ENCODE measurements at places on chromosomes 6 and 20.

GRCh38 chr6:3355358-3356055, 96.8 kb downstream of the PSMG4 start:
- DNase-seq, result peak; percentile 24

DNA sequence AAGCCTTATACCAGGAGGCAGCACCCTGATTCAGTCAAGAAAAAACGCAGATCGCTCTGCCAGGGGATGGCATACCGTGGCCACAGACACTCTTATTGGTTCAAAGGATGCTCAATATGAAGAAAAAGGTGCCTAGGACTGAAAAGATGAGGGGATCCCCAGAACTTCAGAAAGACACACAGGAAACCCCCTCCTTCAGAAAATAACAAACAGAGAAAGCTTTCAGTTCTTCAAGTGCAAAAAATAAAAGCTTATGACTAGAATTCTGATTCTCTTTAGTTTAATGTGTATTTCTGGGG, 17.7 kb upstream of the MYB start:
- DNase-seq, result no peak

DNA sequence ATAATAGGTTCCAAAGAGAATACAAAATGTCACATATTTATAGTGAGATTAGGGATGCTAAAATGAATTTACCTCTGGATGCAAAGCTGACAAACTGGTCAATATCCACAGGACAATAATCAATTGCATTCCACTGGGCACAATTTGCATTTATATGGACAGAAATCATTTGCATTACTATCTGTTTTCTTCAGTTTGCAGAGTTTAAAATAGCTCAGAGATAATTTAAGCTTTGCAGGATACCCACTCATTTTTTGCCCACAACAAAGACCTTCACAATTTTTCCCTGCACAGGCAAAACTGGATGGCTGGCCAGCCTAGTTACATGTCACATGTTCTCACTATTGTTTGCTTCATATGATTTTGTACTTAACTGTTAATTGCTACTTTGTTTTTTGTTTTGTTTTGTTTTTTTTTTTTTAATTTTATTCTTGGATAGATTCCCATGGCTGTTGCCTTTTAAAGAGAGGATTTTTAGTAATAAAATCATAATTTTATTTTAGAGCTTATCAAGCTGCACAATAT, 483.5 kb downstream of the UTRN start:
- DNase-seq, result no peak

GRCh38 chr6:119653329-119653728, 303.8 kb upstream of the MAN1A1 start:
- DNase-seq, result no peak

GRCh38 chr6:144248476-144249301, 36.4 kb upstream of the UTRN start:
- no peak for DNase-seq

GRCh38 chr6:4041480-4041879, 37.5 kb downstream of the FAM217A start:
- DNase-seq, result no peak

DNA sequence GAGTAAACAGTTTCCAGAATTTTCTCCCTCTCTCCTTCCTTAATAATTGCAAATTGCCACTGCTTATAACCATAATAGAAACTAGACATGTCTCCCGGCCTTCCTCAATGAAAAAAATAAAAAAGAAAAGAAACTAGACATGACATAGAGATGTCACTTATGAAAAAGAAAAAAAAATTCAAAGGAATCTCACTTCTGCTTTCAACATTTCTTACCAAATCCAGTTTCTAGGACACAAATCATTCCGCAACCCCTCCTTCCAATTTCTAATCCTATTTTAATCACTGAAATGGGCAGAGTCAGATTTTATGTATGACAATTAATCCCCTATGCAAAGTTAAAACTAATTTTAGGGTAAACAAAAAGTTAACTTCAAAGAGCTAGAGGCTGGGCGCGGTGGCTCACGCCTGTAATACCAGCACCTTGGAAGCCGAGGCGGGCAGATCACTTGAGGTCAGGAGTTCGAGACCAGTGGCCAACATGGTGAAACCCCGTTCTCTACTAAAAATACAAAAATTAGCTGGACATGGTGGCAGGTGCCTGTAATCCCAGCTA, 40.1 kb upstream of the EEF1A1 start:
- peak; percentile 61 for DNase-seq

- DNase-seq, result no peak
Measured at GRCh38 chr6:127053032-127053874, 65.2 kb upstream of the RSPO3 start.

DNA sequence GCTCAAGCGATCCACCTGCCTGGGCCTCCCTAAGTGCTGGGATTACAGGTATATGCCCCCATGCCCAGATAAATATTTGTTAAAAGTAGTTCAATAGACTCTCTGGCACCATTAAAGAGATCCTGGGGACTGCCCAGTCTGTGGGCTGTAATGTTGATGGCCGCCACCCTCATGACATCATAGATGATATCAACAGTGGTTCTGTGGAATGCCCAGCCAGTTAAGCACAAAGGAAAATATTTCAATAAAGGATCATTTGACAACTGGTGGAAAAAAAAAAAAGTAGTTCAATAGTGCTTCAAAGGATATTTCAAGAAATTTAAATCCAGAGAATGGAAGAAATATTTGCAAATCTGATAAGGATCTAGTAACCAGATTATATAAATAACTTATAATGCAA, 1.5 kb upstream of the CRIP3 start:
- peak; percentile 30 for DNase-seq

GRCh38 chr20:18684775-18685174, 96.9 kb downstream of the DTD1 start:
- no peak for DNase-seq

- DNase-seq, result peak; percentile 49
Measured at GRCh38 chr6:149190224-149190831, 127.2 kb upstream of the TAB2 start.

- no peak for DNase-seq
Measured at GRCh38 chr20:2763186-2763585, 37.2 kb downstream of the CPXM1 start.

DNA sequence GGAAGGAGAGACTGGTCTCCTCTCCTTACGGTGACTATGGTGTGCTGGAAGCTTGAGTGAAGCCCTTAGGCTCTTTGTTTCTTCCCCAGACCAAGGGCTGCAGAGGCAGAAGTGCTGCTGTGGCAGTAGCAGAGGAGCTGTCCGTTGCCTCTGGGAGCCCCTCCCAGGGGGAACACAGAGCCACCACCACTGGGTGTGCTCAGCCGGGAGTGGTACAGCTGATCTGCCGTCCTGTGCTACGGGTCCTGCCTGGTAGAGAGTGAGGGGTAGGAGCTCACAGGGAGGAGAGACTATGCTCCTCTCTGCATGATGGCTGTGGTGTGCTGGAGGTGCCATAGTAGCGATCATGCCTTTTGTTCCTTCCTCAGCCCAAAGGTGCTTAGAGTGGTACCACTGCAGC, 318.7 kb downstream of the DOK5 start:
- no peak for DNase-seq

DNA sequence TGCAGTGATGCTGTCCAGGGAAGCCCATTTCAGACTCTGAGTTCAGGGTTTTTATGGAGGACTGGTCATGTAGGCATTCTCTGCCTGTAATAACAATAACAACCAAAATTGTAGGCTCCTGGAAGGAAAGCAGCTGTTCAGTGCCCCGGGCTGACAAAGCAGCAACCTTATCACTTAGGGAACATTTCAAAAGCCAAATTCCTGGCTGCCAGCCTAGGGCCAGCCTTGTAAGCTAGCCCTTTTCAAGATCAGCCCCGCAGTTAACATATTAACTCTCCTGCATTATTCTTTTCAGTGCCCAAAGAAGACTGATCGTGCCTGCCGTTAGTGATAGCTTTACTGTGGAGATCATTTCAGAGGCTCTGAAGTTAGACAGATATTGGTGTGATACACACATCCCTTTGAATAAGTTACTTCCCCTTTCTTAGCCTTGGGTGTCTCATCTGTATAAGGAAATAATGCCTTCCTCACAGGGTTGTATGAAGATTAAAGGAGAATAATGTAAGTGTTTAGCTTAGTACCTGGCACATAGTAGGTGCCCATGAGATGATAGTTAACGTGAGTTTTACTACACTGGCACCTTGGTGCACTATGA, 44.1 kb downstream of the CTNNBL1 start:
- DNase-seq, result no peak

GRCh38 chr6:158262755-158263154, 49.5 kb upstream of the TULP4 start:
- no peak for DNase-seq

DNA sequence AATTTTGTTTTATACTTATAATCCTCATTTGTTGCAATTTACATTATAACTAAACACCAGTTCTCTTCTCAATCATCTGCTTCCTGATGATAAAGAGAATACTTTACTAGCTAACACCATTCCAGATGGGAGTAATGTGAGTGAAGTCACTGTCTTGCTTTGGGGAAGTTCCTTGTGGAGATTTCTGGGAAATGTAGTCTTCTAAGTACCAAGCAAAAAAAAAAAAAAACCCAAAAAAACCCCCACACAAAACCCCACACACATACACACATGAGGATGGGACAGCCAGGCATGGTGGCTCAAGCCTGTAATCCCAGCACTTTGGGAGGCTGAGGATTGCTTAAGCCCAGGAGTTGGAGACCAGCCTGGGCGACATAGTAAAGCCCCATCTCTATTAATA, 2.2 kb upstream of the SNPH start:
- peak; percentile 12 for DNase-seq

- DNase-seq, result no peak
Measured at GRCh38 chr6:6331393-6331792, 10.9 kb upstream of the F13A1 start.

- no peak for DNase-seq
Measured at GRCh38 chr20:52372169-52372568, 180.6 kb upstream of the ZFP64 start.

DNA sequence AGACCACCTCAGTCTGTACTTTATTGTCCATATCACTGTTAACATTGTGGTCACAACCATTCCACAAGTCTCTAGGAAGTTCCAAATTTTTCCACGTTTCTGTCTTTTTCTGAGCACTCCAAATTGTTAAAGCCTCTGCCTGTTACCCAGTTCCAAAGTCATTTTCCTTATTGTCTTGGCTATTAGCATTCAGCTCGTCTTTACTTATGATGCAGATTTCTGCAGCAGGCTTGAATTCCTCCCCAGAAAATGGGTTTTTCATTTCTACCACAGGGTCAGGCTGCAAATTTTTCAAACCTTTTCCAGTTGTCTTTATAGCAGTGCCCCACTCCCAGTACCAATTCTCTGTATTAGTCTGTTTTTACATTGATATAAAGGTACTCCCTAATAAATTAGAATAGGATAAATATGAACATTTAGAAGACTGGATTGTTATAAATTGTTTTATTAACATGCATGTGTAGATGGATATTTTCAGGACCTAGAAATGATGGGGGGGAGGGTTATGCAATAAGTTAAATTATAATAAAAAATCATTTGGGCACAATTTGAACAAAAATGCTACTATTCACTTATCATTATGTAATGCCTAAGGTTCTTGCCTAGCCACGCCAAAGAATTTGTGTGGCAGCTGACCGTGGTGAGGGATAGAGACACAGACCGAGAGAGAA, 595.3 kb upstream of the ADGRB3 start:
- no peak for DNase-seq

- peak; percentile 12 for DNase-seq
Measured at GRCh38 chr20:967796-968742, 34.0 kb downstream of the RSPO4 start.

GRCh38 chr6:35019831-35020230, 121.3 kb downstream of the TCP11 start:
- DNase-seq, result no peak

GRCh38 chr20:46735436-46735835, 26.0 kb downstream of the SLC2A10 start:
- DNase-seq, result no peak

DNA sequence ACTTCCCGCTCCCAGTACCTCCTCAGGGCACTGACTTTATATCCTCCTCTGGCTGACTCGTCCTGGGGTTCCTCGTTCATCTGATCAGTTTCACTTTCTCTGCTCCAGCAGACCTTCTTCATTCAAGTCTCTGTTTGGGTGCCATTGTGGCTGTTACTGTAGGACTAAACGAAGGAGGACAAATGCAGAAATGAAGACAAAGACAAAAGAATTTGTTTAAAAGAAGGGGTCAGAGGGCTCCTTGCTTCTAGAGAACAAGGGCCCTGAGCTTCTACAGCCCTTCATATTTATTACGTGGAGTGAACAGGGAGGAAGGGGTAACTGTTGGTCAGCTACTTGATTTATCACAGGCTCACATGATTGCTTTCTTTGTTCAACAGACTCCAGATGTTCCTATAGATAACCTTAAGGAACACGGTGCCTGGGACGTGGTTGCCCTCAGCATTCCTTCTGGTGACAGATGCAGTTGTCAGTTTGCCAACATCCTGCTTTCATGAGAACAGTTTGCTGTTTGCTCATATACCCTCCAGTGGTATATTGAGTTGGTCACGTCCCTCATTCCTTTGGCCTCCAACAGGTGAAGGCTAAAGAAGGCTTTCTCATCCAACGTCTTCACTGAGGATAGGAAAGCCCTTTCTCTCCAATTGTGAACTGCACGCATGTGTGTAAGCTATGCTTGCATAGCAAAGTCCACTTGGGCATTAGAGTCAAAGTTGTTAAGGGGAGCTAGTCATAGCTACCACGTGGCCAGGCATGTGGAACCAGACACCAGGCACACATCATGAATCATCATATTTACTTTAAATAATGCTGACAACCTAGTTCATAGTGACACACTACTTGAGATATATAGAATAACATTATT, 69.1 kb upstream of the BTN3A2 start:
- peak; percentile 59 for DNase-seq

GRCh38 chr20:20713244-20713765, 861 bp upstream of the RALGAPA2 start:
- no peak for DNase-seq

- peak; percentile 71 for DNase-seq
Measured at GRCh38 chr6:81753711-81754577, 1.5 kb upstream of the TENT5A start.

DNA sequence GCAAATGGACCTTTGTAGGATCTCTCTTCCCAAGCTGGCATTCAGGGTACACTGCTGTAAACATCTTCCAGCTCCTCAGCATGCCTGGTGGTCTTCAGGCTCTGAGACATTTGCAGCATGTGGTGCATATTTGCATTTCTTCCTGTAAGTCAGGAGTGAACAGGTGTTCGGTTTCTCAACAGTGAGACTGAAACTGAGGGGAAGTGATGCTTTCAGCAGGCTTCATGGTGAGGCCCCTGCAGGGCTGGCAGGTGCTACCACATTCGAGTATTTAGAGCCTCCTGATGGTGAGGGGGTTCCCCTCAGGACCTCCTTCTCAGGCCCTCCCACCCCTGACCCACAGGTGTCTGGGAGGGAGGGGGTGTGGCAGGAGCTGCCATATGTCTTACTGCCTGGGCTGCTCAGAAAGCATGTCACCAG, 15.1 kb downstream of the MYBL2 start:
- no peak for DNase-seq

GRCh38 chr6:145375502-145375901, 359.8 kb downstream of the EPM2A start:
- no peak for DNase-seq

GRCh38 chr6:131789219-131789618, 18.6 kb upstream of the ENPP1 start:
- no peak for DNase-seq

- no peak for DNase-seq
Measured at GRCh38 chr6:25311331-25311840, 32.2 kb downstream of the CARMIL1 start.

GRCh38 chr6:2426561-2427340, 181.3 kb upstream of the GMDS start:
- DNase-seq, result peak; percentile 11

All from inflammatory macrophage treated with lipopolysaccharide for 1 hour (primary cell).